Cerebellar cortex (tissue), 1 donor: ENCODE measurements at places on chromosomes 2 and 18.
A peak's percentile ranks its signal among the peaks of the same experiment; 100 is the strongest.

- DNase-seq, result no peak
These were observed 138.6 kb upstream of the CHAC2 start for GRCh38 chr2:53629001-53629400.

- DNase-seq, result no peak
These were observed 326.8 kb downstream of the CCDC85A start for GRCh38 chr2:56510610-56511009.

DNA sequence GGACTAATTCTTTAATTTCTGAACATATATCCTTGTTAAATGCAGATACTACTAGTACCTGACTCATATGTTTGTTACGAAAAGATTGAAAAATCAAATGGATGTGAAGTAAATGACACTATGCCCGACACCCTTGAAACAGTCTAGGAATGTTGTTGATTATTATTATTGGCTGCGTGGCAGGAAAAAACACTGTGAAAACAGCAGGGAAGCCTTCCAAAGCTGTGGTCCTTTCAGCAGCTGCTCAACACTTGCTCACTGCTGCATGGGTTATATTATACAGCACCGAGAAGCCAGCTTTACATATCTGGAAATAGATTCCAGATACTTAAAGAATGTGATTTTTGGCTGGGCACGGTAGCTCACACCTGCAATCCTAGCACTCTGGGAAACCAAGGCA is 26.5 kb downstream of the CRYGD start:
- no peak for DNase-seq

DNA sequence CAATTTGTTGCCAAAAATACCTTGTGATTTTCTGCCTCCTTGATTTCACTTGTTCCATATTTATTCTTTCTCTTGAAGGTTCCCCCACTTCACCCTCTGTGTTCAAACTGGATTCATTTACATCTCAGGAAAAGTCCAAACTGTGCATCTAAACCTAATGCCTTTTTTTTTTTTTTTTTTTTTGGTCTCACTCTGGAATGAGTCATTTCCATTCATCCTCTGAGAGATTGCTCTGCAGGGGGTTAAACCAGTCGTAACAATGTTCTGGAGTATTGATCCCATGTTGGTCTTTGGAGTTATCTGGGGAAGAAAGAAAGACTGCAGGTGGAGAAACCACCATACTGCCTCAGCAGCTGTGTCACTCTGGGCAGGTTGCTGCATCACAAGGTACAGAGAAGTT is 119.7 kb downstream of the TACR1 start:
- DNase-seq, result no peak

DNA sequence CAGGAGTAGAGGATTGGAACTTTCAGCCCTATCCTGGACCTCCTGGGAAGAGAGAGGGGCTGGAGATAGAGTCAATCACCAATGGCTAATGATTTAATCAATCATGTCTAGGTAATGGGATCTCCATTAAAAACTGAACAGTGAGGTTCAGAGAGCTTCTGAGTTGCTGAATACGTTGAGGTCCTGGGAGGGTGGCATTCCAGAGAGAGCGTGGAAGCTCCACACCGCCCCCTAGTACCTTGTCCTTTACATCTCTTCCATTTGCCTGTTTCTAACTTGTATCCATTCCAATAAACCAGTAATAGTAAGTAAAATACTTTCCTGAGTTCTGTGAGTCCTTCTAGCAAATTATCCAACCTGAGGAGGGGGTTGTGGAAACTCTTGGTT is 101.7 kb downstream of the B3GNT2 start:
- peak; percentile 20 for DNase-seq

GRCh38 chr2:44267269-44267795 is 7.9 kb upstream of the SLC3A1 start:
- no peak for DNase-seq
